NCI-H460 (cell line): ENCODE measurements at places on chromosomes 11 and 22. TPM values are rescaled to one million over a fixed set of nuclear protein-coding genes. Genes with fewer than 3 reads are reported as not detected.

GRCh38 chr11:16126362-16126761, 230.0 kb downstream of the SOX6 start:
- no peak for DNase-seq

DNA sequence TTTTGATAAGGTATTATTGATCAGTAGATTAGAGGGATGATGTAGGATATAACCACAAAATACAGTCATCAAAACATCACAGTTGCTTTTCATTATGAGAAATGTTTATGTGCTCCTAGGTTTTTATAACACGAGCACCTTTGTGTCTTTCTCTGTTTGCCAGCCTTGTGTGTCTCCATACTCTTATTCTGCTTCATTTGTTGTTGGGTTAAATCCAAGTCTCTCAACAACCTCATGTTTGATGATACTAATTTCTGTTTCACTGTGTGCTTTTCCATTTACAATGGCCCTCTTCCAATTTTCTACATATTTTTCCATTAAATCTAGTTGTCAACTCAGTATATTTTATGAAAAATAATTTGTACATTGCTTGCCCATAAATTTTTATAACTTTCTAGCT, 107.7 kb upstream of the POU2AF2 start:
- DNase-seq, result no peak

Gene ALG8
- 55.2 and 55.9 TPM in 2 replicates for total RNA-seq

GRCh38 chr22:30201945-30202344, 44.6 kb downstream of the LIF start:
- DNase-seq, result no peak

GRCh38 chr11:87740968-87741367, 434.3 kb downstream of the RAB38 start:
- DNase-seq, result no peak

Gene PGA3
- not detected in 2 replicates for total RNA-seq

- DNase-seq, result no peak
Observed at GRCh38 chr22:34765115-34765514, 300.8 kb upstream of the ISX start.

Gene SNX32
- 0.05 TPM in 1 of 2 replicates, not detected in the other for total RNA-seq
